CD8-positive, alpha-beta memory T cell (primary cell): ENCODE measurements at places on chromosomes 1 and 21.

GRCh38 chr21:14706712-14707510, 160.8 kb upstream of the SAMSN1 start:
- H3K27me3 ChIP-seq: no peaks in the 10 kb centered on the region
- H3K4me3 ChIP-seq: no peak overlapping the region
- H3K27ac ChIP-seq: no peak overlapping the region

DNA sequence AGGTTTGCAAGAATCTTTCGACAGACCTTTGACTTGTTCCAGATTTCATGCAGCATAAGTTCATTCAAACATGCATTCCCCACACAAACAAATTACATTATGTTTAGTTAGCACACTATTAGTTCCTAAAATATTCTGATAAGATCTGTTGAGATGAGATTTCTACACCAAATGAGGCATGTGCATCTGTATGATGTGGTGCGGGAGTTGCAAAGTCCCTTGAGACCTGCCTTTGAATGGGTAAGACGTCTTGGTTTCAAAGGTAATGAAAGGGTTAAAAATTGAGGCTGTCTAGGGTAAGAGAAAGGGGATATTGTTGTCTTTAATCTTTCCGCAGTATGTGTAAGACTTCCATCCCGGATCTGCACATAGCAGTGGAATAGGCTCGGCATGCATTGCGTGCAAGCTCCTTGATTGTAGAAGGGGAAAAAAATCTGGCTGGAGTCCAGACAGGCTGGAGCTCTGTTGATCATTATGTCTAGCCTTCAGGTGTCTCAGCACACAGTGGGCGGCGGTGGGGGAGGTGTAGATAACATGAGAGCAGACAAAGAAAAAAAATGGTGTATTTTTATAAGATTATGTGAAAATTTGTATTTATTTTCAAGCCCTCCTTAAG, 296.6 kb downstream of the PTPRC start:
- H3K27ac ChIP-seq: no peak overlapping the region
- H3K4me1 ChIP-seq: peaks cover 33% of the 10 kb centered on the region
- no peaks in the 10 kb centered on the region for H3K27me3 ChIP-seq

- H3K27ac ChIP-seq: no peak overlapping the region
- no peaks in the 10 kb centered on the region for H3K4me1 ChIP-seq
Observed at GRCh38 chr21:44701541-44701940, 4.6 kb downstream of the KRTAP10-12 start.

GRCh38 chr1:205379056-205379455, 22.3 kb upstream of the KLHDC8A start:
- DNase-seq: no peak
- H3K4me3 ChIP-seq: no peak overlapping the region
- H3K27ac ChIP-seq: no peak overlapping the region
- peaks cover 4% of the 10 kb centered on the region for H3K4me1 ChIP-seq
- H3K36me3 ChIP-seq: no peaks in the 10 kb centered on the region

- H3K27me3 ChIP-seq: no peaks in the 10 kb centered on the region
- H3K36me3 ChIP-seq: peaks cover 43% of the 10 kb centered on the region
- H3K27ac ChIP-seq: no peak overlapping the region
- H3K4me3 ChIP-seq: no peak overlapping the region
Observed at GRCh38 chr1:114574365-114574764, 7.0 kb downstream of the BCAS2 start.

- H3K27ac ChIP-seq: no peak overlapping the region
- no peaks in the 10 kb centered on the region for H3K36me3 ChIP-seq
- H3K4me3 ChIP-seq: no peak overlapping the region
- no peak for DNase-seq
- no peaks in the 10 kb centered on the region for H3K27me3 ChIP-seq
Observed at GRCh38 chr1:36763771-36764170, 270.5 kb downstream of the GRIK3 start.

DNA sequence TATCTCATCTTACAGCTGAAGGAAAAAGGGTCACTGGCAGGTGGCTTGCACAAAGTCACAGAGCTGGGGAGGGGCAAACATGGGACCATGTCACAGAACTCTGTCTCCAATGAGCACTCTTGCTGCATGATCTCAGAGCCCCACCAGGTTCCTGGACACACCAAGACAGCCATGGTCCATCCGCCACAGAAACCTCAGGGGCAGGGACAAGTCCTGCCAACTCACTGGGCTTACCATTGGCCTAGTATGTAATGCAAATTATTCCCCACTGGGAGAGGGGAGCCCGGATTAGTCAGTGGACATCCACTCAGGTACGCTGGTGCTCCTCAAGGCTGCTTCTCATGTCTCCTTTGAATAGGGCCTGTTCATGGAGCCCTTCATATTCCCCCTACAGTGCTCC, 14.2 kb downstream of the S100A7A start:
- H3K4me3 ChIP-seq: no peak overlapping the region
- no peaks in the 10 kb centered on the region for H3K36me3 ChIP-seq
- H3K27me3 ChIP-seq: no peaks in the 10 kb centered on the region
- no peaks in the 10 kb centered on the region for H3K4me1 ChIP-seq
